ENCODE measurements at places on chromosomes 11 and 22.

DNA sequence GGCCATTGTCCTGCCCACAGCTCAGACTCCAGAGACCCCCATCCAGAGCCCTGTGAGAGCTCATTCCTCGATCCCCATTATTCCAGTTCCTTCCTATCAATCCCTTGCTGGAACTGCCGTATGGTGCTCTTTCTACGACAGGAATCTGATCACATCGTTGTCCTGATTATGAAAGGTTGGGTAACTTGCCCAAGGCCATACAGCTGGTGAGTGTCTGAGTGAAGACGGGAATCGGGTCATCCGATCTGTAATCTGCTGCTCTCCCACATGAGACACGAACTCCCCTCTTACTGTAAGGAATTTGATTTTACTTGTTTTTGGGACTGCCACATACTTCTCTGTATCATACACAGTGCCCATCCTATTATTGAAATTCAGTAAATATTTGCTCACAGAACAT, 149.1 kb downstream of the OPCML start:
- no peak for DNase-seq

GRCh38 chr22:44860311-44860710, 107.9 kb downstream of the ARHGAP8 start:
- no peak for DNase-seq

DNA sequence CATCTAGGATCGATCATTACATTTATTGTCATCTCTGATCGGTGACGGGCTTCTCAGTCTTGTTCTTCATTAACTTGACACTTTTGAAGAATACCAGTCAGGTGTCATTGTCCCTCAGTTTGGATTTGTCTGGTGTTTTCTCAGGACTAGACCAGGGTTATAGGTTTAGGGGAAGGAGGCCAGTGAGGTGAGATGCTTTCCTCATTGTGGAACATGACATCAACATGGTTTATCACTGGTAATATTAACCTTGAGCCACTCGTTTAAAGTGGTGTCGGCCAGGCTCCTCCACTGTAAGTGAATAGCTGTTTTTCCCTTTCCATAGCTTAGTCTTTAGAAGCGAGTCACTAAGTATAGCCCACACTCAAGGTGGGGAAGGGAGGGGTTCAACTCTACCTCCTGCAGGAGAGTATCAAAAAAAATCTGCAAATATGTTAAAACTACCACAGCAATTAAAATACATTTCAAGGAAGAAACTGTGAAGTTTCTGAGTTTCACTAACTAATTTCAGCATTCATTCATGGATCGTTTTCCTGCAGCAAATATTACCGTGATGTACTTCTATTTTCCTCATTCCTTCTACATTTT, 42.0 kb downstream of the KCNQ1OT1 start:
- no peak for DNase-seq

GRCh38 chr22:42820045-42820763, 36.9 kb downstream of the ARFGAP3 start:
- DNase-seq, result no peak

GRCh38 chr11:94201004-94201465, 72.4 kb downstream of the PANX1 start:
- DNase-seq, result no peak

- DNase-seq, result no peak
Observed at GRCh38 chr22:19215360-19215759, 36.8 kb upstream of the SLC25A1 start.

DNA sequence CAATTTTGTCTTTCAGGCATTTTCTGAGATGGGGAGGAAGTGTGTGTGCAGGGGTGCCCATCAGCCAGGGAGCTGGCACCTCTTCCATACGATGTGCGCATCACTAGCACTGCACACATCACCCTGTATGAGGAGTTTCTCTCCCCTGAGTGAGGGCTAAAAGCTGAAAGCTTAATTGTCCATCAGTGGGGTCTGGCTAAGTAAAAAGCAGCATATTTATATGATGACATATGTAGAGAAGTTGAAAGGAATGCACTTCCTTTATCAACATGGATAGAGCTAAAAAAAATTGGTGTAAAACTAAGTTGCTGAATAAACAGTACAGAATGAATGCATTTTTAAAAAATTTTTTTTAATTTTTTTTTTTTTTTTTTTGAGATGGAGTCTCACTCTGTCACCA, 4.0 kb downstream of the VSTM5 start:
- DNase-seq, result no peak

GRCh38 chr11:131498631-131499160, 128.3 kb downstream of the NTM start:
- DNase-seq, result no peak

DNA sequence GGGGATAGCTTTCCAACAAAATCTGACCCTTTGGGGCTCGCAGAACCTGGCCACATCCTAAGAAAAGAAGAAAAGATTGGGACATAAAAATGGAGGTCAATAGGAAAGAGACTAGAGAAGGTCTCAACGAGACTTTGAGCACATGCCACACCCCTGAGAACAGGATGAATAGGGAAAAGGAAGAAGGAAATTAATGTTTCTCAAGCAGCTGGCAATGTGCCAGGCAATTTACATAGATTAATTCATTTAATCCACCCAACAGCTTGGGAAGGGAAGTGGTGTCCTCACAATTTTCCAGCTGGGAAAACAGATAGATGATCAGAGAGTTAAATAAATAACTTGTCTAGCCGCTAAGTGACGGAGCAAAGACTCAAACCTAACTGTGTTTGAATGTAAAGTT, 50.7 kb downstream of the PAMR1 start:
- DNase-seq, result no peak

DNA sequence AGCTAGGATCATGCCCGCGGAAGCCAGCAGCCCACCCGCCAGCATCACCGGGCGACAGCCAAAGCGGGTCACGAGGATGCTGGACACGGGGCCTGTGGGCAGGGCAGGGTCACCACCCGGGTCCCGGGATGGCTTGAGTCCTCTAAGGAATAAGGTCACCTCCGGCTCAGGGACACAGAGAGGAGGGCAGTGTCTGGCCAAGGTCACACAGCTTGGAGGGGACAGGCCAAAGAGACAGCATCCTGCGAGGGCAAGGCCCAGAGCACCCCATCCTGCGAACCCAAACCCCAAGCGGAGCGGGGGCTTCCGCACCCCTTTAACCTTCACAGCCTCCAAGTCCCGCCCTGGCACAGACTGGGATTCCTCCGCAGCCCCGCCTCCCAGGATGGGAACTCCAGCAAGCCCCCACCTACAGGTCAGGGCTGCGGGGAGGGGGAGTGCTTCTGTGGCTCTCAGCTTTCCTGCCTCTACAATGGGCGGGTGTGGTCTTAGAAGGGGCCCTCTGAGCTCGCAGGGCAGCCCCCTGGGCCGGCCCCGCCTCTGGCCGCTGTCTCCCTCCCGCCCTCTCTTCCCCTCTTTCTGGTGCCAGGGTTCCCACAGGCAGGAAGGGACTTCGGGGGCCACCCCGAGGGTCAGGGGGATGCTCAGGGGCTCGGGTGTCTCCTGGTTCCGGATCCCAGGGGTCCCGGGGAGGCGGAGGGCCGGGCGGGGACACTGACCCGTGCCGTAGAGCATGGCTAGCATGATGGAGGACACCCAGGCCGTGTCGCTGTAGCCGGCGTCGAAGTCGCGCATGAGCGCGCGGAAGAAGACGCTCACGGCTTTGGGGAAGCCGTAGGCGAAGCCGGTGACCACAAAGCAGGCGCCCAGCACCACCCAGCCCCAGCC, 1.8 kb downstream of the SLC16A8 start:
- DNase-seq, result no peak

DNA sequence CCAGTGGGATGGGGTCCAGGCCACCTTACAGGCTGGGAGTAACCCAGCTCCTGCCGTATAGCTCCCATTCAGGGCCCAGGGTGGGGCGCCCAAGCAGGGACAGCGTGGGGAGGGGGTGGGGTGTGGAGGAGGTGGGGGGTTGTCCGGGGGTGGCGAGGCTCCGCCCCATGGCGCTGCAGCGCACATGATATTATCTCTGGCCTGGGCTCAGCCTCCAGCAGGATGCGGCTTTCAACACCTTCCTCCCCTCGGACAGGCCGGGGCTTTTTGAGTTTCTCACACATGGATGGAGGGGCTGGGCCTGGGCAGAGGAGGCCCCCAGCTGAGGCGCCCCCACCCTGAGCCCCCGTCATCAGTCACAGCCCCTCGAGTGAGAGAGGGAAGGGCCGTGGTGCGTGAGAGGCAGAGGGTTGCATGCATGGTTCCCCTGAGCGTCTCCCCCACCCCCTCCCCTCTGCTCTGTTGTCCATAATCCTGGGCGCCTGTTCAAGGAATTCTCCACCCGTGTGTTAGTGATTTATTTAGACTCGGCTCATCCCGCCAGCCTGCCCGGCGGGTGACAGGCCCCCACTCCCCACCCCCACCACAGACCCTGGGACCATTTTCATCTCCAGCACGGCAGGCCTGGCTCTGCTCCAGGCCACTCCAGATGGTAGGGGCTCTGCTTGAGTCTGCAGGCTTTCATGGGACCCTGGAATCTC, 44.9 kb downstream of the WNT11 start:
- no peak for DNase-seq

- DNase-seq, result no peak
Observed at GRCh38 chr22:32016081-32016480, 27.0 kb upstream of the SLC5A1 start.

GRCh38 chr11:115276191-115276590, 228.0 kb downstream of the CADM1 start:
- DNase-seq, result no peak

DNA sequence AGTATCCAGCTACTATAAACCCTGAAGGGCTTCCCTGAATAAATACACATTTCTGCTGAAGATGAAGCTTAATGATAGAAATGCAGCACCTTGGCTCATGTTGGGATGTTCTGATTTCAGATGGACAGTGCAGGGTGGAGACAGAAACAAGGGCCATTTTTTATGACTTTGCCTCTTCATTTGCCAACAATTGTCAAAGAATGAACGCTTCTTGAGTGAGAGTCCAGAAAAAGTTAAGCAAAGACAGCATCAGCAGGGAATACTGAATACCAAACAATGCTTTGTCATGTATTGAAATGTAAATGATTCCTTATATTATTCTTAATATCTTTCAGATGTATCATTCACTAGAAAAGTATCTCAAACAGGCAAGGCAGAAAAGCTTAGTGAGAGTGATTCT, 84.9 kb downstream of the TRPC6 start:
- DNase-seq, result no peak

DNA sequence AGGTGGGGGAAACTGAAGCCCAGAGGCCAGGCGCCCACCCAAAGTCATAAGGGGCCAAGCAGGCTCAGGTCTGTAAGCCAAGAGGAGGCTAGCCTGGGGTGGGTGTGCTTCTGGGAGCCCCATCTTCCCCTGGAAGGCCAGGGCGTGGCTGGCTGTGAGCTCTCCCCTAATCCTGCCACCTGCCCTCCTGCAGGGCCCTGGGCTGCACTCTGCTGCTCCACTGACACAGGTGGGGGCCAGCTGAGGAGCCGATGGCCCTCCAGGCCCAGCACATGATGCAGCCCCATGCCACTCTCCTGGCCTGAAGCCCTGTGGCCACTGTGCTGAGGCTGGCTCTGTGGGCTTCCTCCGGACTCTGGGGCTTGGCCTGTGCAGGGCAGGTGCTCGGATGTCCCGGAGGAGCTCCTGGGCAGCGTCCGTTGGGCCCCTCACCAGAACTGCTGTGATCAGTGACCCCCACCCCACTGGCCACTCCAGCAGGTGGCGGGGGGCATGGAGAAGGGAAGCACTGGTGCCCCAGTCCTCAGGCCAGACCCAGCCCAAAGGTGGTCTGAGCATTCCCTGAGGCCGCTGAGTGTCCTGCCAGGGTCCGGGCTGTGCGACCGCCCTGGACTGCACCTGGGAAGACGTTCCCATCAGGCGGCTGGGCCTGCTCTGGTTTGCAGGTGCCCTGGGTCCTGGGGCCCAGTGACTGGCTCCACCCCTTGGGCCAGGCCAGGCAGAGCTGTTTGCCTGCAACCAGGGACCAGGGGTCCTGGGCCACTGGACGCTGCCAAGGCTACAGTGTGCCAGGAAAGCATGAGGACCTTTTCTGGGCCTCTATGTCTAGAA, 8.5 kb downstream of the PIM3 start:
- no peak for DNase-seq

DNA sequence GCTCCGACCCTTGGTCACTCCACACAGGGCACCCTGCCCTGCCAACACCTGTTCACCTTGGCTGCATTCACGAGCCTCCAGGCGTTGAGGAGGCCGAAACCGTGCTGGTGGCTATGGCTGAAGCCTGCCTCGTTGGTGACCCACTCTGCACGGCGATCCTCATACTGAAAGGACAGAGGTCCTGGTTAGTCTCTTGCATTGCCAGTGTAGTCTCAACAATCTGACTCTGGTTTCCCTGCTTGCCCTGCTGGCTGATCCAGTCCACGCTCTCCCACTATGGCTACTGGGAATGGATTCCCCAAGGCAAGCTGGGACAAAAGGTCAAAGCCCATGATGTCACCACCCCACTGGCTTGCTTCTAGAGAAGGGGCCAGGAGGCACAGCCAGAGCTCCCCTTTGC, 12.9 kb downstream of the PCSK7 start:
- DNase-seq, result no peak

DNA sequence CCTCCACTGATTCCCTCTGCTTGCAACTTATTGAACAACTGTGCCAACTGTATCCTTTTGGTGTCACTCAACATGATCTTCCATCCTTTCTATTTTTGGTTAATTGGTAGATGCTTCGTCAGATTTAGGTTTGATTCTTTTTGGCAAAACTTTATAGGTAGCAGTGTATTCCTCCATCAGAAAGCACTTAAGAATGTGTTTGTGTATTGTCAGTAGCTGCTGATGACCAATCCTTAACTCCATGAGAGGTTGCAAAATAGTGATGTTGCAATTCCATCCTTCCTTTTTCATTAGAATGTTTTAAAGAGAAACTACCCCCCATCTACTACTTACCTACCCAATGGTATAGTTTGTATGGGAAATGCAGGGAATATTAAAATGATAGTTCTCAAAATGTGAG, 22.1 kb downstream of the FAM76B start:
- DNase-seq, result no peak

GRCh38 chr11:70948855-70949531, 303.4 kb downstream of the SHANK2 start:
- no peak for DNase-seq

GRCh38 chr11:6067502-6067901, 36.9 kb upstream of the OR56A1 start:
- DNase-seq, result no peak

DNA sequence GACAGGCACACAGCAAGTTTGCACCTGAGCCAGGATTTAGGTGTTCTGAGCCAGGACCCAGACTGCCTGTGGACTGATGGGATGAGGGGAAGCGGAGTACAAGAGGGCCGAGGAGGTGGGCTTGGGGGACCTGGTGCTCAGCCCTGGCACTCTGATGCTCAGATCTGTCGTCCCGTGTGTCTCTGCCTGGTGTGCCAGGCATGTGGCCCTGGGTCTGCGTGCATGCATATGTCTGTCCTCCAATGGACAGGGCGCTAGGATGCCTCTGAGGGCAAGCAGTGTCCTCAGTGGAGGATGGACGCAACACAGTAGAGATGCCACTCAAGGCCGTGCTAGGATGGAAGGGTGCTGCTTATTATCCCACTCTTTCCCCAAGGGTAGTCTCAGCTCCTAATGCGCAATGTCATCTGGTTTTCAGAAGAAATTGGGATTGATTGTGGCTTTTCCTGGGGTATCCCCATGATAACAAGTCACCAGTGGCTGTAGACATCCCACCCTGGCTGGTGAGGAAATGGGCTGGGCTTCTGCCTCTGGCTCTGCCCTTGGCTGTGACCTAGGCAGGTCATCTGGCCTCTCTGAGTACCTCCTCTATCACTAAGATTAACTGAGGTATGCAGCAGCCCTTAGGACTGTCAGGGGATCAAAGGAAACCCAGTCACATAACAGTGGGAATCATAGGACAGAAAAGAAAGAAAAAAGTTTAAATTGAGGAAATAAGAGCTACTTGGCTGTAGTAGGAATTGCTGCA, 35.7 kb upstream of the SUSD2 start:
- no peak for DNase-seq
